ENCODE measurements at places on chromosomes 5 and 9.

- DNase-seq: no peak
Observed at GRCh38 chr5:151618907-151619306, 27.8 kb upstream of the FAT2 start.

DNA sequence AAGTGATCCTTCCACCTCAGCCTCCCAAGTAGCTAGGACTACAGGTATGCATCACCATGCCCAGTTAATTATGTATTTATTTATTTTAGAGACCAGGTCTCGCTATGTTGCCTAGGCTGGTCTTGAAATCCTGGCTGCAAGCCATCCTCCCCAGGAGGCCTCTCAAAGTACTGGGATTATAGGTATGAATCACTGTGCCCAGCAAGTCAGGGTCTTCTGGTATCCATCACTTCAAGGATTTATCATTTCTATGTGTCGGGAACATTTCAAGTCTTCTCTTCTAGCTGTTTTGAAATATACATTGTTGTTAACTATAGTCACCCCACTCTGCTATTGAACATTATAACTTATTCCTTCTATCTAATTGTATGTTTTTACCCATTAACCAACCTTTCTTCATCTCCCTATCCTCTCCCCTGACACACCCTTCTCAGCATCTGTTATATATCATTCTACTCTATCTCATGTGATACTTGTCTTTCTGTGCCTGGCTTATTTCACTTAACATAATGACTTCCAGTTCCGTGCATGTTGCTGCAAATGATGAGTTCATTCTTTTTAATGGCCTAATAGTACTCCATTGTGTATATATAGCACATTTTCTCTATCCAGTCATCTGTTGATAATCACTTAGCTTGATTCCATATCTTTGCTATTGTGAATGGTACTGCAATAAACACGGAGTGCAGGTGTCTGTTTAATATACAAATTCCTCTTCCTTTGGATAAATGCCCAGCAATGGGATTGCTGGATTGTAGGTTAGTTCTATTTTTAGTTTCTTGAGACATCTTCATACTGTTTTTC lies 26.4 kb downstream of the UTP15 start:
- no peak for DNase-seq

- no peak for DNase-seq
Observed at GRCh38 chr5:125865166-125865815, 557.9 kb upstream of the GRAMD2B start.

DNA sequence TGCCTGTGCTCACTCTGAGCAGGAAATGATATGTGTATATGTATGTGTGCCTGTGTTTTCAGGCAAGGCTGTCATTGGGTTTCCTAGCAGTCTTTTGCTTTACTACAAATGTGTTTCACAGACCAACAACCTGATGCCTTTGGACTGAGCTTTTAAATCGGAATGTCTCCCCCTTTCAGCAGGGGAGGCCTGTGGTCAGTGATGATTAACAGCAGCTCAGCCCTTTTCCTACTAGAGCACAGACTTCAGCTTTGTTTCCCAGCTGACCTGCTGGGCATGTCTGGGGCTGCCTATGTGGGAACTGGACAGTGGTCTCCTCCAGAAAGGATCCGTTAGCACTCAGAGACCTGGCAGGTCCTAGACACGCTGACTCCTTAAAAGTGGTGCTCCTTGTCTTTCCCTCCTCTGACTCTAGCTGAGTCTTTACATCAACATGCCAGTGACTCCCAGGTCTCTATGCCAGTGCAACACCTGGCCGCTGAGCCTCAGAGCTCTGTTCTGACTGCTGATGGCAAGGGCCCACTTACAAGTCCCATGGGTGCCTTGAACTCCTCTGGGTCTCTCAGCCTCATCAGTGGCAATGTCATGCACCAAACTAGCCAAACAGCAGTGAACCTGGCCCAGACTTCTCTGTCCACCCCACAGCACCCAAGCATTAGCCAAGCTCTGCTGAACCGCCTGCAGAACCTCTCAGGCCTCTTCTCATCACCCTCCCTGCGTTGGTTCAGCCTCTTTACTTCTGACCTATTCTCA lies 7.7 kb downstream of the MACROH2A1 start:
- no peak for DNase-seq

GRCh38 chr5:124408738-124409453 lies 337.5 kb downstream of the ZNF608 start:
- DNase-seq: no peak

GRCh38 chr5:4384649-4385048 lies 755.5 kb upstream of the ADAMTS16 start:
- DNase-seq: no peak

GRCh38 chr9:77601476-77602099 lies 46.5 kb downstream of the GNA14 start:
- no peak for DNase-seq

DNA sequence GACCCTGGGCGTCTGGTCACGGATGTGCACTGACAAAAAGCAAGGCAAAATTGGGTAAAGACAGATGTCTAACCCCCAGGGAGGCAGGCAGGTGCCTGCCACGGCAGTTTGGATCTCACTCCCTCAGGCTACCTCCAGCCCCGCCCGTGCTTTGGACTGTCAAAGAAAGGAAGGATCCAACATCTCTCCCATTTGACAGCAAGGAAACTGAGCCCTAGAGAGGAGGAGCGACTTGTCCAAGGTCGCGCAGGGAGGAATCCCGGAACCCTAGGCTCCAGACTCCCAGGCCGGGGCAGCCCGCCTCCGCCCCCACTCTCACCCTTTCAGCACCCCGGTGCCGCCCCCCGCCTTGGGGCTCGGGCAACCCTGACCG lies 376 bp downstream of the GOLGA1 start:
- peak; percentile 7 for DNase-seq

- peak; percentile 59 for DNase-seq
Observed at GRCh38 chr9:129497005-129497812, 123.7 kb downstream of the C9orf50 start.

- DNase-seq: no peak
Observed at GRCh38 chr9:83962165-83962564, 17.9 kb downstream of the HNRNPK start.

DNA sequence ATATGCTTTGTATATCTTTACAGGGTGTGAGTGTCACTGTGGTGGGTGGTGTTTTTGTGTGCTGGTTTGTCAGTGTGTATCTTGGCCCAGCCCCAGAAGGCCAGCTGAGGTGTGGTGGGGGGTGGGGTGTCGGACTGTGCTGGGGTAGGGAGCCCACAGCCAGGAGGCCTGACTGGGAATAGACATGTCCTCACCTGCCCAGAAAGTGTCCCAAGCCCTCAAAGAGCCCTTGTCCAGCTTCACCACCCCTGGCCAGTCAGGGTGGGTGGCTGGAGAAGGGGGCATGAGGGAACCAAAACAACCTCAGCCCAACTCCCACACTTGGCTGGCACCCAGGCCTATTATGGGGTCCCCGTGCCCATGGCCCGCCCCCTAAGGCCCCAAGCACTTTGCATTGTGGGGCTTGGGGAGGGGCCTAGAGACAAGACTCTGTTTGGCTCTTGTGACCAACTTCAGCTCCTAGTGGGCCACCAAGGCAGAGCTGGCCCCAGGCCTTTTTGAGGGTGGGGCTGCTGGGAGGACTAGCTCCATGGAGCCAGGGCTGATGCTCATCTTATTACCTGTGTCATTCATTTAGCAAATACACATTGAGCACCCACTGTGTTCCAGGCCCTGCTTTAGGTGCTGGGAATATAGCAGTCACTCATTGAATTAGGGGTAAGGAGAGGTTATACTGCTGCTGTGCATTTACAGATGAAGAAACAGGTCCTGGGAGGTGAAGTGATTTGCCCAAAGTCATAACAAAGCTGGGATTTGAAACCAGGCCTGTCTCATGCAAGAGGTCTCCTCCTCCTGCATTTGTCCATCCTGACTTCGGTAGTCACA lies 56.2 kb upstream of the PSD2 start:
- no peak for DNase-seq

GRCh38 chr5:125497651-125498050 lies 751.2 kb upstream of the ZNF608 start:
- DNase-seq: no peak

- no peak for DNase-seq
Observed at GRCh38 chr9:75541734-75542133, 348.7 kb upstream of the PCSK5 start.

All from NCI-H187 treated with DMSO at 0.1 percent for 48 hours (cell line).